NCI-H2081 (cell line): ENCODE measurements at places on chromosomes 16 and 17.

DNA sequence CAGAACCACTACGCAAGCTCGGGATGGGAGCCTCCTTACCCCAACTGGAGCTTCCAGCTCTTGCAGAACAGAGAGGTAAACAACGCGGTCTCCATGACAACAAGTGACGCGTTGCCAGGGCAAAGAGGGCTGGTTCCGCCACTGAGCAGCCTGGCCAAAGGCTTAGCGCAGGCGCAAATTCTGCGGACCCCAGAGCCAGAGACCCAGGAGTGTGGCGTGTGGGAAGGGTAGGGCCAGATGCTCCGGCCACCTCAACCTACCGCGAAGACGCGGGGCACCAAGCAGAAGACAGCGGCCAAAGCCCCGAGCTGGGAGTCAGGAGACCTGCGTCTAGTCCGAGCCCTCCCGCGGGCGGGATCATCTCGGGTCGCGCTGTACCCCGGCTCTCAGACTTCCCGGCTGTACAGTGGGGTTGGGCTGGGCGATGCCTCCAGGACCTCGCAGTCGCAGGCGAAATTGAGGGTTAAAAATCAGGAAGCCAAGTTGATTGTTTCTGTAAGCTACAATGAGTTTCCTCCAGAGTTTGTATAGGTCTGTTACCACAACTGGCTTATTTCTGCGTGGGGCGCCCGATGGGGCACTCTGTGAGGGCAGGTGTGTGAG, at the start of gene TEKT1:
TEKT1 (minus strand) TSS at position 69 of the 603 bp plus-strand sequence. CDS start 1,353 bp downstream, outside the sequence.
- no peak for DNase-seq

- no peak for DNase-seq
Observed at GRCh38 chr17:44010966-44011647, 3.7 kb downstream of the TMEM101 start.

- peak; percentile 73 for DNase-seq
Observed at GRCh38 chr17:73476890-73477350, 165.1 kb upstream of the CDC42EP4 start.

DNA sequence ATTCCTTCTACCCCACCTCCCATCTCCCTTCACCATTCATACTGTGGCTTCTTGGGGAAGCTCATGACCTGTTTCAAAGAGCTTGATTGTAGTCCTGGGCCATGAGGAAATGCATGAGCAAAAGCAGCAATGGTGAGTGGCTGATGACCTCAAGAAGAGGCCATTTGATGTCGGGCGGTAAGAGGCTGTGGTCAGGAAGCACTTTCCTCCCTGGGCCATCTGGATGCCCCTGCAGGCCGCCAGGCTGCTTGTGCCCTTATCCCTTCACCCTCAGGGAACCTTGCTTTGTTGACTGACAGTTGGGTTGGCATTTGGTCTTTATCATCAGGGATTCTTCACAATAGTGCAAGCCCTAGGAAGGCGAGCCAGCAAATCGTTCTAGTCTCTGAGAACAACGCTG, 78.3 kb upstream of the TBX2 start:
- no peak for DNase-seq

DNA sequence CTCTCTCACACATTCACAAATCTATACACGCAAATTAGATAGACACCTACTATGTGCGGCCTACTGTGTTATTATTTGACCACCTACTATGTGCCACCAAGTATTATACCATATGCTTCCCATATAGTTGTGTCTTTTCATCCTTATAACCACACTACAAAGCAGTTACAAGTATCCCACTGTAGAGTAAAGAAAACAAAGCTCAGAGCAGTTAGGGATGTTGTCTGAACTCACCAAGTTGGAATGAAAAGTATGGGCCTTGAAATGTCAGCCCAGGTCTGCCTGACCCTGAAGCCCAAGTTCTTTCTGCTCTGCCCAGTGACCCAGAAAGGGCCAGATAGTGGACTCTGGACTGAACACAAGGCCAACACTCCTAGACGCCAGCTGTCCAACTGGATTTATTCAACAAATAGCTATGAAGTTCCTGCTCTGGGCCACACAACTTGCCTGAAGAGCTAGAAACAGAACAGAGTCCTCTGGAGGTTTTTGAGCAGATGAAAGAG, 8.5 kb downstream of the KRT37 start:
- no peak for DNase-seq

DNA sequence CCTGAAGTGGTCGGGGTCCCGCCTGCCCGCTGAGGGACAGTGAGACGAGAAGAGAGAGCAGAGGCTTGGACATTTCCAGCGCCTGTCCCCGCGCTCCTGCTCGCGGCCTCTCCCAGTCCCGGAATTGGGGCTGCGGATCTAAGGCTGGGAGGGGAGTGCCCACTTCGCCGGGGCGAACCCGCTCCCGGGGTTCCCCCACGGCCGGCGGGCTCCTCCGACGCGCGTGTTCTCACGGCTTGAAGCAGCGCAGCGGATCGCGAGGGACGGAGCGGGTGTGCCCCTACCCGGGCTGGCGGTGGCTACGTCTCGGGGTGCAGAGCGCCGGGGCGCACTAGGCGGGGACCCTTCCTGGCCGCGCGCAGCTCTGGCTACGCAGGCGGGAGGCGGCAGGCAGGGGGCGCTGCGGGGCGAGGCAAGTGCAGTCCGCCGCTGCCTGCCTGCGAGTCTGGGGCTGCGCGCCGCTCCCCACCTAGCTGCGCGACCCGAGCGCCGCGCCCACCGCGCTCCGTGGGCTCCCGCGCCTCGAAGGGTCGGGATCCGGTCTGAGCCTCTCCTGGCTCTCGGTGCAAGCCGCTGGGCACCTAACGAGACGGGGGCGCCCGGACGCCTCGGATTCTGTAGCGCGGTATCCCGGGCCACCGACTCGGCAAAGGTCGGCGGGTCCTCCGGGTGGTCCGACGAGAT, 1.2 kb downstream of the NGFR start:
- peak; percentile 40 for DNase-seq

DNA sequence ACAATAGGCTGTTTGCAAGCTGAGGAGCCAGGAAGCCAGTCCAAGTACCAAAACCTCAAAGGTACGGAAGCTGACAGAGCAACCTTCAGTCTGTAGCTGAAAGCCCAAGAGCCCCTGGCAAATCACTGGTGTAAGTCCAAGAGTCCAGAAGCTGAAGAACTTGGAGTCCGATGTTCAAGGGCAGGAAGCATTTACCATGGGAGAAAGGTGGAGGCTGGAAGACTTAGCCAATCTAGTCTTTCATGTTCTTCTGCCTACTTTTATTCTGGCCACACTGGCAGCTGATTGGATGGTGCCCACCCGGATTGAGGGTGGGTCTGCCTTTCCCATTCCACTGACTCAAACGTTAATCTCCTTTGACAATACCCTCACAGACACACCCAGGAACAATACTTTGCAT, 15.3 kb downstream of the CD300LB start:
- DNase-seq = no peak

GRCh38 chr17:80106751-80107150, 5.4 kb downstream of the GAA start:
- DNase-seq = no peak

DNA sequence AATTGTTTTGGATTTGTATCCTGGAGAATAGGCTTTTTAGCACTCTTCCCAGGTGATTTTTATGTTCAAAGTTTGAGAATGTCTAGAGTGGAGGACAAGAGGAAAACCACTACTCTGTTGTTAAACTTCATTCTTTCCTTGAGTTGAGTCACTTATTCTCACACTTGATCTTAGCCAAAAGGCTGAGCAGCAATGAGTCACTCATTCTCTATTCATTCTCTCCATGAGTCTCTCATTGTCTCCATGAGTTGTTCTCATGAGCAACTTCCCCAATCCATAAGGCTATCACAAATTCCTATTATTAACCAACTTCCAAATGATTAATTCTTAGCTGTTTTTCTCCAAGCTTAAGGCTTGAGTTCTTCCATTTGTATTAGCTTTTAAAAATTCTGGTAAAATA, 1393.3 kb downstream of the CDH8 start:
- no peak for DNase-seq

- no peak for DNase-seq
Observed at GRCh38 chr16:88289561-88289960, 93.2 kb upstream of the ZNF469 start.

DNA sequence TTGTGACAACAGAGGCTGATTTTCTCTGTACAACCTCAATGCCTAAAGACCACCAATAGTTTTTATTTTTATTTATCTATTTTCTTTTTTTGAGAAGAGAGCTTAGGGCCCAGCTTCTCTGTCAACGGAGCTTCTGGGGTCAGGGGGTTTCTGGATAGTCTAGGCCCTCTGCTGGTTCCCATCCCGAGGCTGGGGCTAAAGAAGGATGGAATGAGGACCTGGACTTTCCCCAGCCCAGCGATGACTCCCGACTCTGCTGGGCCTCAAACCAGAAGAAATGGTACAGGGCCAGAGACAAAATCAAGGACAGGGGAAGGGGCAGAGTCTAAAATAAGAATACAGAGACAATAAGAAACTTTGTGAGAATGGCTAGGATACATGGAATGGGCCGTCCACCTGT, 5.7 kb upstream of the TSPOAP1 start:
- no peak for DNase-seq

- DNase-seq = no peak
Observed at GRCh38 chr16:8955828-8956227, 7.9 kb downstream of the USP7 start.

DNA sequence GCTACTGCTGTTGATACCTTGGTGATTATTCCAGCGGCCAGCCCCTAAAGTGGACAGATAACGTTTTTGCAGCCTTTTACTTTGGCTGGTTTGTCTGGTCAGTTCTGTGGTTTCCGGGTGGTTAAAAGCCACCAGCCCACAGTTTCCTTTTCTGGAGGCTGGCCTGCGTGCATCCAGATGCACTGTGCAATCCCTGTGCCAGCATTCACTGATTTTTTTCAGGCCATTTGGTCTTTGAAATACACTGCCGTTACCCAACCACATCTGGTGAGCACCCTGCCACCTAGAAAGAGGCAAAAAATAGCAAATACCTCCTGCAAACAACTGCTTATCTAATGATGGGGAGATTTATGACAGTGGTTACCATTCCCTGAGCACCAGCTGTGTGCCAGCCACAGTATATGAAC, 797 bp downstream of the NUDT7 start:
- DNase-seq = no peak

DNA sequence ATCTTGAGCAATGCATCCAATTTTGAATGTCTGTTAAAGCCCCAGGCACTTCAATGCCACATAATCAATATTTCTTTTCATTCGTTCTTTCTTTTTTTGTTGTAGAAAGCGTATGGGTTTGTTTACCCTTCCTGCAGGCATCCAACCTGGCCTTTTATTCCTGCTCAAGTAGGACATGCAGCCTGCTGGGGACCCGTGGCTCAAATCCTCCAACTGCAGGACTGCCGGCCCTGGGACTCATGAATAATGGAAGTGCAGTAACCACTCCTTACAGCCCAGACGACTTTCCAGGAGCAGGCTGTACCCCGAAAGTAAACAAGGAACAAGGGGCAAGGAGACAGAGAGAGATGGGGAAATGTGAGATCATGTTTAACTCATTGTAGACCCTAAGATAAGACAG, 126.4 kb downstream of the SALL1 start:
- no peak for DNase-seq

- no peak for DNase-seq
Observed at GRCh38 chr17:72566671-72567484, 446.1 kb downstream of the SOX9 start.
